ENCODE measurements at places on chromosomes 4 and X.

- peak; percentile 9 for DNase-seq
Observed at GRCh38 chrX:146707781-146708180, 101.8 kb upstream of the CXorf51B start.

DNA sequence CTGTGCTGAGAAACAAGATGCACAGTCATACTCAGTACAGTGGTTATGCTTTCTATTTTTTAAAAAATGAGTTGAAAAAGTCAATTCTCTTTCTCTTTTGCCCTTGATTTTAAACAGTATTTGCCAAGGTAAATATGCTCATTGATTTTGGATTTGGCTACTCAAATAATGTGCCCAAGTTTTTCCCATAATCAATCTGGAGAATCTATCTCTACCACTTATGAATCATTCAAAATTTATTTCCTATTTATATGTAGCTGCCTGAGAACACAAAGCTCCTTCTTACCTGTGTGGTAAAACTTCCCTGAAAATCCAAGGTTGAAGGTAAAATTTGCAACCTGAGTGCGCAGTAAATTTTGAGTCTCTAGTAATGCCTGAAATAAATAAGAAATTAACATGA lies 136.5 kb downstream of the NDST4 start:
- DNase-seq, result no peak

DNA sequence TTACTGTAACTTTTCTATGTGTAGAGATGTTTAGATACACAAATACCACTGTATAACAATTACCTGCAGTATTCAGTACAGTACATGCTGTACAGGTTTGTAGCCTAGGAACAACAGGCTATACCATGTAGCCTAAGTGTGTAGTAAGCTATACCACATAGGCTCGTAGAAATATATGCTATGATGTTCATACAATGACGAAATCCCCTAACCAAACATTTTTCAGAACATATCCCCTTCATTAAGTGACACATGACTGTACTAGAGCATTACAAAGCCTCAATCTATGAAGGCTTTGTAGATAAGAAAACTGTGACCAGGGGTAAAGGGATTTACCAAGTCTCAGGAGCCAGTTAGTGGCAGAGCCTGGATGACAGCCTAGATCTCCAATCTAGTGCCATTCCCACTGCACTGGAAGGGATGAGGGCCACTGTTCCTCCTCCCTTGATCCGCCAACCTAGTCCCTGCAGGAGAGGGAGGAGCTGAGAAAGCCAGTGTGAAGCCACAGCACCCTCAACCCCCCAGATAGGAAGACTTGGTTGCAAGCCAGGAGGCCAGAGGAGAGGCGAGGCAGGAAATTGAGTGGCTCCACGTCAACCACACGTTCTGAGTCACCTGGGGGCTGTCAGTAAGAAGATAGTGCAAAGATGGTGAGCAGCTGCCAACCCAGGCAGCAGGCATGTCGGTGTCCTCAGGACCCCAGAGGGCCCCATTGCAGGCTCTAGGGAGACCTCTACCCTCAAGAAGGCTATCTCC lies 227.7 kb downstream of the BCOR start:
- DNase-seq, result no peak

DNA sequence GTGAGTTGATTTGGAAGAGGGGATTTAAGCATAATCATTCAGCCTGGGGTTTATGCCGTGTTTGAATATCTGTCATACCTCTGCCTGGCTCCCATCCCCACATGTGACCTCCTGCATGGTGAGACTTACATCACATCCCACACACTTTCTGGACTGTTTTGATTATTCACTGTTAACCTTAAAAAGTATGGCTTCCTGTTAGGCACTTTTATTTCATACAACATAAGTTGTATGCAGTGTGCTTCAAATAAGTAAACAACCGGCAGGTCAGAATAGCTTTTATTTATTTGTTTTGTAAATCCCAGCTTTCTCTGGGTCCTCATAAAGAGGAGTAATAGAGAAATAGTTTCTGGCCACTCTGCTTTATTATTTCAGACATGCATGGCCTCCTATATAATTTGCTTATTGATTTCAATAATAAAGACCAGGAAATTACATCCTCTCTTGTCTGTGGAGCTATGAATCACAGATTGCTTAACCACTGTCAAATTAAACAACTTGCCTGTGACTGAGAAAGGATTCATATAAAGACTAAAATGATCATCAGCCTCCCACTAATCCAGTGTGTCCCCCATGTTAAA lies 376.8 kb upstream of the ZFP42 start:
- no peak for DNase-seq

GRCh38 chr4:125594056-125594602 lies 279.4 kb downstream of the FAT4 start:
- DNase-seq, result no peak

DNA sequence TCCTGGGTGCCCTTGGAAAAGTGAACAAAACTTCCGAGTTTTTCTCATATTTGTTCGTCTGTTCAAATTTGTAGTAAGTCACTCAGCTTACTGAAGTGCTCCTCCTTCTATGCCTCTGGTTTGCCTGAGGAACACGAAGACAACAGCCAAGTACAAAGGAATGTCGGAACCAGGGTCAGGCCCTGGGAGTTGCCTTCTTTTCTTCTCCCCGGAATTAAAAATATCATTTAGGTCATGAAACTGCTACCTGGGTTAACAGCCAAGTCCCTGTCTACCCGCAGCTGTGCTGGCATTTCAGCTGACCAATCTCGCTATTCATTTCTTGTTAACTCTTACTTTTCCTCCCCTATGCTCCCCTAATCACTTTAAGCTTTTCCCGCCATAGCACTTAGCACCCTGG lies 137.6 kb upstream of the TEX13D start:
- DNase-seq, result no peak

DNA sequence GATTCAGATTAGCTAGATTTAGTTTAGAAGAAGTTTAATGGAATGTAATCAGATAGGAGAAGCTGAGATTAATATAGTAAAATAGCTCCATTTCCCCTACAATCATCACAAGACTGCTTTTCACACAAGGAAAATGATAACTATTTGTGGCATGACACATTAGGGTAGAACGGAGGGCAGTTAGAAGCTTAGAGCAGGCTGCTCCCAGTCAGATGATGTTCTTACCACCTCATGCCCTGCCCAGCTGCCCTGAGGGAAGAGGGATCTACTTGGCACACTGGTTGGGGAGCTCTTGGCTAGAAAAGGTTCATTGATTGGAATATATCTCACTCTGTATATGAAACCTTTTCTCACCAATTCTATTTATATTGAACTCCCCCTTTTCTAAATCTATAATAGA lies 180.7 kb upstream of the IL15 start:
- no peak for DNase-seq

GRCh38 chr4:168551211-168551610 lies 54.4 kb downstream of the PALLD start:
- DNase-seq, result no peak

DNA sequence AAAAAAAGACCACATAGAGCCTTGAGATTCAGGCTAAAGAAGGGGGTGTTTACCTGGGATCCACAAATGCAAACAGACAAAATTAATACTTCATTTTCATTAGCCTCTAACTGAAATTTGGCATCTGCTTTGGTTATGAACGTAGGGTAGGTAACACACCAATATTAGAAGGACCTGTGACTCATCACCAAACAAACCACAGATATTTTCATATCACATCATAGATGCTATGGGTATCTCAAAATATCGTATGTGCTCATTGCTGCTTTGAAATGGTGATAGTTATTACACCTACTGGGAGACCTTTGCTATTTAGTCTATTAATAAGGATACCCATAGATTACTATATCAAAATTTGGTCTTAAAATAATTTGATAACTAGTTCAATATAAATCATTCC lies 180.6 kb upstream of the MAP3K15 start:
- no peak for DNase-seq

GRCh38 chrX:9738151-9738550 lies 27.5 kb downstream of the GPR143 start:
- no peak for DNase-seq

Measured in HEK293T (cell line).